ENCODE measurements at places on chromosomes 13 and 19.
A peak's percentile ranks its signal among the peaks of the same experiment; 100 is the strongest.

- no peak for DNase-seq
These were observed 164.2 kb downstream of the DLEU7 start for GRCh38 chr13:50679321-50679720.

DNA sequence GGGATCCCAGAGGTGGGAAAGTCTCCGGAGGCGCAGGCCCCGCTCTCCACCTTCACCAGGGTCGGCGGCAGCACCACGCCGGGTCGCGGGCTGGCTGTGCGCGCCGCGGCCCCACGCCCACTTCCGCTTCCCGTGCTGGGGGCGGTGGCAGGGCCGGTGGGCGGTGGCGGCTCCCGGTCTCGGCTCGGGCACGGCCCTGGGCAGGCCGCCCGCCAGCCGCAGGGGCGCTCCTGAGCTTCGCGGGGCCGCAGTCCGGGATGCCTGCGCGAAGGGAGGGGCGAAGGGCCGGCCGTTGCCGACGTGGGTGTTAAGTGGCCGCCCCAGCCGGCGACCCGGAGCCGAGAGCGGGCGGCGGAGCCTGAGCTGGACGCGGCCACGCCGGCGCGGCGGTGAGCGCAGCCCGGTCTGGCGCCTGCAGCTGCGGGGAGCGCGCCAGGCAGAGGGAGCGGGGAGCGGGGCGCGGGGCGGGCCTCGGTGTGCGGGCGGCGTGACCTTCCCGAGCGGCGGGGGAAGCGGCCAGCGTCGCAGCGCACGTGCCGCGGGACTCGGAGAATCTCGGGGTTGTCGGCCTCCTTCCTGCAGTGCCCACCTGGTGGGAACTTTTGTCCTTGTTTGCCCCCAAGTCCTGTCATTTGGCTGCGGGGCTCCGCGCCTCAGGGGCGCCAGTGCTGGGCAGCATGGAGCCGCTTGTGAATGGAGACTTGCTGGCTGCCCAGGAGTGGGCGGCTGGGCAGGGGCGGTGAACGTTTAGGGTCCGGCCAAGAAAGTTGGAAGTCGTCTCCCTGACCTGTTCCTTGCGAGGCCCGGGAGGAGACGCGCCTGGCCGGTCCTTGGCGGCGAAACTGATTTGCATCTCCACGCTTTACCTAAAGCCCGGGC, at the start of gene SLC25A15:
TSS of gene SLC25A15 (plus strand) at position 337 of the 879 bp plus-strand sequence. CDS start 3,616 bp downstream, outside the sequence.
- DNase-seq, result peak; percentile 53

DNA sequence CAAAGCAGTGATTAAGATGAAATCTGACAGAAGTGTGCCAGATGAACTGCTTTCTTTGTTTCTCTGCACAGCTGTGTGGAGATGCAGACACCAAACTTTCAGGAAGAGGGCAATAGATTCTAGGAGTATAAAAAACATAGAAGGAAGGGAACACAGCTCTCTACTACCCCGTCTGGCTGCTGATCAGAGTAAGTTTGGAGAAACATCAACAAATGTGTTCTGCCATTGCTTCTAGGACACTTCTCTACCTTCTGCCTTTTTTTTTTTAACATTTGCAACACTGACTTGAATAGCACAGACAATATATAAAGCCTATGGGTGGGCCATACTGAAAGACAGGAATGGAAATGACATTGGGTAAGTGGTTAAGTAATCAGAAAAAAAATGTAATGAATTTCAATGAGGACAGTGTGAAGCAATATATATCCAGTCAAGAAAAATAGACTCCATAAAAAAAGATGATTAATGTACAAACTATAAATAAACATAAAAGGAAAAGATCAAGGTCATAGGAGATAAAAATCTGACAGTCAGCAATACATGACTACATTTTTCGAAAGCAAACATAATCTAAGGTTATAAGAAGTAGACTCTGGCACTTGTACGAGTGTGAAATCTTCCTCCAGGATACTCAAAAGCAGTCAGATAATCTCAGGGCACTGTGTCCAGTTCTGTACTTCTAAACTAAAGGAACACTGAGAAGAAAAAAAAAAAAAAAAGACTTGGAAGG, 21.4 kb downstream of the NUFIP1 start:
- DNase-seq, result no peak

DNA sequence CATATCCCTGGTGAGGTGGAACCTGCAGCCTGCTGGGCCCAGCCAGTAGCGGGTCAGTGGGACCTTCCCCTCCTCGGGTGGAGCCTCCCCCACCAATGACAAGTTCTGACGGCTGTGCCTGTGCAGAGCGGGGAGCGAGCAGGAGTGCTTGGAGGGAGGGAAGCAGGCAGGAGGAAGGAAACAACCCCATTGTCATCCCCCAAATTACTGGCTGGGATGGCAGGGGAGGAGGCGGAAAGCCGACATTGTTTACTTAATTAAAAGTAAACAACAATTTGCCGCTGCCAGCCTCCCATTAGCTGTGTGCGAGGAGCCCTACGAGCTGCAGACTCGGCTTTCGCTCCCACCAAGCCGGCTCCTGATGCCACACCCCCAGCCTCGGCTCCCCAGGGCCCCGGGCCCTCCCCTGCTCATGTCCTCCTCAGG, 45.5 kb downstream of the LYL1 start:
- no peak for DNase-seq

DNA sequence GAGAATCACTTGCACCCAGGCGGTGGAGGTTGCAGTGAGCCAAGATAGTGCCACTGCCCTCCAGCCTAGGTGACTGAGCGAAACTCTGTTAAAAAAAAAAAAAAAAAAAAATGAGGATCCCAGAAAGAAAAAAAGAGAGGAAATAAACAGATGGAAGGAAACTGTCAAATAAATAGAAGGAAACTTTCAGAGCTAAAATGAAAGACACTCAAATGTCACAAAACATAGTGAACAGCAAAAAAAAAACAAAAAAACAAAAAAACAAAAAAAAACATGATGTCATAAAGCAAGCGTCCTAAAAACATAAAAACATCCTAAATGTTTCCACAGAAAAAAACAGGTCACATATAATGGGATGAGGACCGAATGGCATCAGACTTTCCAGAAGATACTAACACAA, 15.0 kb downstream of the MLLT1 start:
- no peak for DNase-seq

GRCh38 chr13:60286707-60287106, 110.3 kb upstream of the TDRD3 start:
- no peak for DNase-seq
